ENCODE measurements at places on chromosomes 2 and 18.

DNA sequence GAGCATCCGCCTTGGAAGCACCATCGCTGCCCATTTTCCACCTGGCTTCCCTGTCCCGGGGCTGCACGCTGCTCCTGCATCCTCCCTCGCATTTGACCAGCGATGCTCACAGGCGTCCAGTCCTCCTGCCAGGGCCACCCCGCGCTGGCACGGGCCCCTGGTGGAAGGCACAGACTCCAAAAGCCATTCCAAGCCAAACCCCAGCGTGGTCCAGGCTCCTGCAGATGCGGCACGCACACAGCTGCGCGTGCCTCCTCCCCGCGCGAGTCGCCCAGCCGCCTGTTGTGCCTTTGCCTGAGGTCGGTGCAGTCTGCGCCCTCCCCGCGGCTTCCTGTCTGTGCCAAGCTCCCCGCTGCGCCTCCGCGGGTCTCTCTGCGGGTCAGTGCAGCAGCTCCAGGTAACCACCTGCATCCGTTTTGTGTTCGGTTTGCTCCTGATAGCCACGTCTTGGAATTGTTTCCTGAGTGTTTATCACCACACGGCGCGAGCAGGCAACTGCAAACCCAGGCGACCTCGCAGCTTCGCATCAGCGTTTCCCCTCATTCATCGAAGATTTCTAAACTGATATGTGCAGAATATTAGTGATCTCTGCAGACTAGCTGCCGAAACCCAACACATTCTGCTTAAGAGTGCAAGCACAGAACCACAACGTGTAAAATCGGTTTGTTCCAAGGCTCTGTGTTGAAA, 65.2 kb upstream of the SALL3 start:
- no peak for DNase-seq

DNA sequence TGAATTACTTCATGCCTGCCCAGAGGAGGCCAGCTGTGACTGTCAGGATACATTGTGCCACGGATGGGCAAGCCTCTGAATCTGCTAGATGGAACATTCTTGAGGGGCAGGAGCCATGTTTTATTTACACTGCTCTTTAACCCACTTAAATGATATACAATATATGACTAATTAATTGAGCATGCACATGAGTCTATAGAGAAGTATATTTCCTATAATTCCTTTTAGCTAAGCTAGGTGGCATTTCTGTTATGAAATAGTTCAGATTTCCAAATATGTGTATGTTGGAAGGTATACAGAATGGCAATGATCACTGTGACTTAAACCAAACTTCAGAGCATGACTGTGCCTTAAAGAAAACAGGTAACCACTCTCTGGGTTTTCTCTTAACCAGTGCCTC, 131.7 kb downstream of the RAB3GAP1 start:
- no peak for DNase-seq

DNA sequence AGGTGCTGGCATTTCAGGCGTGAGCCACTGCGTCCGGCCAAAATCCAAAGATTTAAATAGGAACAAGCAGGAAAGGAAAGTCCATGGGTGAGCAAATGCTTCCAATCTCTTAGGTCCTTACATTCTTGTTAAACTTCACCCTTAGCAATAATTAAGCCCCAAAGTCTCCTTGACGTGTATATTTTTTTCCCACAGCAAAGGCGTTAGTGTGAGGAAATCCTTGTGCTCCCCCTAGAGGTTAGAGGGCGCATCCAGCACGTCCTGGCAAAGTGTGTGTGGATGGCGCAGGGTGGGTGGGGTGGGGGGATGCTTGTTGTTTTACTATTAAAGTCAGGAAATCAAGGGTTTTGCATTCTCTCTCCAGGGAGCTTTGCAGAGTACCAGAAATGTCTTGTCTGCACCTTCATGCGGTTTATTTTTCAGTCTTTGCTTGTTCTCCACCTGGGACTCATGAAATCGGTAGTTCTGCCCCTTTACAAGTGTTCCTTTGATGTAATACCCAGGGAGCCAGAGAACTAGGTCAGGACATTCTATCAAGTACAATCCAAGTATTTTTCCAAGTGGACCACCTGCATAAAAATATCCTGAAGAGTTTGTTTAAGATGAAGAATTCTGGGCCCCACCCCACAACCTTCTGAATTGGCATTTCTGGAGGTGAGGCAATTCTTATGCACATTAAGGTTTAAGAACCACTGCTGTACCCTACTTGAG, 22.2 kb upstream of the ITSN2 start:
- peak; percentile 74 for DNase-seq

- DNase-seq = no peak
Measured at GRCh38 chr2:162072181-162072702, 1.8 kb downstream of the DPP4 start.

DNA sequence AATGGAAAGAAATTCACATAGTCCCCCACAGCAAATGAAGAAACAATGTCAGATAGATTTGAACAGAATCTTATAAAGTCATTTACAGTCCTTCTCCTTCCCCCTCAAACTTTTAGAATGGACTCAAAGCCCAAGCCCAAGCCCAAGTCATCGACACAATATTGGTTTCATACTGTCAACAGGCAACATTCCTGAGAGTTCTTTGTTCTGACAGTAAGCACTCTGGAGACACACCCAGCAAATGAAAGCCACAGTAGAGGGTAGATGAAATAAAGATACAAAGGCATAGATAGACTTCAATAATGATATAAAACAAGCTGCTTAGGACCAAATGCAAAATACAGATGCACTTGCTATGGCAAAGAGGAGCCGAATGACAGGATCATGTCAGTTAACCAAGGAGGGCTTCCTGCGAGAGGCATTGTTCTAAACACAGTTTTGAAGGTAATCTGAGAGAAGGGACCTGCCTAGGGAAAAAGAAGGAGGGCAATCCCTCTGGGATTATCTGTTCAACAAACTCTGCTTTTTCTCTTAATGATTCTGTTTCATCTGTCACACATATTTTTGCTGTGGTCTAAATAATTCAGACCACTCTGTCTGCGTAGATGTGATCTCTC, 97.1 kb upstream of the MAP4K3 start:
- DNase-seq = no peak

GRCh38 chr2:128198656-128199055, 107.7 kb downstream of the UGGT1 start:
- no peak for DNase-seq

DNA sequence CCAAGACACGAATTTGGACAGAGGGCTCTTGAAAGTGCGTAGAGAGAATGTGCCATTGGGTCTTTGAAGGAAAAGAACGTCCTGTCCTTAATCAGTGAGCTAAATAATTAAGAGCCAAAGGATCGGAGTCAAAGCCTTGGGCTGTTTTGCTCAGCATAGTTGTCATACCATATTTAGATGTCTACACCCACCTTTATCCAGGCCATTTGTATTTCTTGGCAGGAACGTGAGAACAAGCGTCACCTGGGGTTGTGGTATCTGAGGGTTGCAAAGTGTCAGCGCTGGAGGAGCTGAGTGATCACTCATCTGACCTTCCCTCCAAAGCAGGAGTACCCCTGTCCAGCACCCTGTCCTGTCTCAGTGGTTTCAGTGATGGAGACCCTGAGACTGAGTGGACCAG, 4.5 kb downstream of the LPIN1 start:
- DNase-seq = no peak

DNA sequence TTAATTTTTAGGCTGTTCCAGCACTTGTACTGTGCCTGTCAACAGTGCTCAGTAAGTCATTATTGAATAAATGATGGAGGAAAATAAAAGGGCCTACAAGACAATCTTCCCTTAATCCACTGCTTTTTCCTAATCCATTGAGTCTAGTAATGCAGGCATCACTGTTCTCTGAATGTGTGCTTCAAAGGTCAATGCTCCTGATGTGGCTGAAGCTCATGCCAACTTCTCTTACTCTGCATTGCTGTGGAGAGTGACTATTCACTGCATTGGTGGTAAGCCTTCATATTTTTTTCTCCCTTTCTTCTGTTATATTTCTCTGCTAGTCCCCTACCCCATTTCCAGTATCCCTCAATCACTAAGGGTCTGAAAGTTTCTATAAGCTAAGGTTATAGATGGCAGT, 31.9 kb upstream of the MYO1B start:
- DNase-seq = no peak

- DNase-seq = no peak
Measured at GRCh38 chr2:24657818-24658217, 135.4 kb downstream of the PTRHD1 start.

DNA sequence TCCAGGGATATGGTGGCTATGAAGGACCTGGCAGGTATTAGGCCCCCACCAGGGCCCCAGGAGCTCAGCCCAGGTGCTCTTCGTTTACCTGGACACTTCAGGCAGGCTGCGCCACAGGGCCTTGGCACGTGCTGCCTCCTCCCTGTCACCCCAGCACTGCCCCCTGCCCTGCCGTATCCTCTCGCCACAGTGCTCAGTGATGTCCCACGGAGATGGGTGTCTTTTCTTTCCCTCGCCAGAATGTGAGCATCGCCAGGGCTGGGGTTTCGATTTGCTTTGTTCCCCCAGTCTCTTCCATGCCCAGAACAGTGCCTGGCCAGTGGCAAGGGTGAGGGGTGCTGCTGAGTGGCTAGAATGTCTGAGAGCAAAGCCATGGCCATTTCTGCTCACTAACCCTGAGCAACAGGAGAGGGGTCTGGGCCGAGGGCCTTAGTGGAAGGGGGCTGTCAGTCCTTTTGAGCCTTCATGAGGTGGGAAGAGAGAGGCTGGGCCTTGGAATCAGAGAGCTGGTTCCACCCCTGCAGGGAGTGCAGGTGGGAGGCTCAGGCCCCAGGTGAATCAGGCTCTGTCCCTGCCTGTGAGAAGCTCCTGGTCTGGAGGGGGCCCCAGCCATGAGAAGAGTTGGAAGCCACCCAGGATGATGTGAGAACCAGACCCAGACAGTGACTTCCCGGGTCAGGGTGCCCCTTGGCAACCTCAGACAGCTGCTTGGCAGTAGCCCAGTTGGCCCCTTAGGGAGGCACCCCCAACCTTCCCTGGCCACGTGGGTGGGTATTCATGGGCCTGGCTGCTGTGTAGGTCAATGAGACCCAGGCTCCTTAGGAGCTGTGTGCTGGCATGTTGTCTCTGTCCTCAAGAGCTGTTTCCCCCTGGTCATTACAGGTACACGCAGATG, 129.9 kb upstream of the HS6ST1 start:
- DNase-seq = no peak

DNA sequence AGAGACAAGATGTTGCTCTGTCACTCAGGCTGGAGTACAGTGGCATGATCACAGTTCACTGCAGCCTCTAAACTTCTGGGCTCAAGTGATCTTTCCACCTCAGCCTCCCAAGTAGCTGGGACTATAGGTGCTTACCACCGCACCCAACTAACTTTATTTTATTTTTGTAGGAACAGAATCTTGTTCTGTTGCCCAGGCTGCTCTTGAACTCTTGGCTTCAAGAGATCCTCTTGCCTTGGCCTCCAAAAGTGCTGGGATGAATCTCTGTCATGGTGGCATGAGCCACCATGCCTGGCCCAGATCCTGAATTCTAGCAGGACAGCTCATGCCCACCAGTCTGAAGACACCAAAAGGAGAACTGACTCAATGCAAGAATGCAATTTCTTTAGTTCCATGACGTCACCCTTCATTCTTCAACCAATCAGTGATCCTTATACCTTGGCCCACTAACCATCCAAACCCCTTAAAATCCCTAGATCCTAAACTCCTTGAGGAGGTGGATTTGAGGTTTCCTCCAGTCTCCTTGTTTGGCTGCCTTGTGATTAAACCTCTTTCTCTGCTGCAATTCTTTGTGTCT, 25.6 kb upstream of the CXXC1 start:
- no peak for DNase-seq

DNA sequence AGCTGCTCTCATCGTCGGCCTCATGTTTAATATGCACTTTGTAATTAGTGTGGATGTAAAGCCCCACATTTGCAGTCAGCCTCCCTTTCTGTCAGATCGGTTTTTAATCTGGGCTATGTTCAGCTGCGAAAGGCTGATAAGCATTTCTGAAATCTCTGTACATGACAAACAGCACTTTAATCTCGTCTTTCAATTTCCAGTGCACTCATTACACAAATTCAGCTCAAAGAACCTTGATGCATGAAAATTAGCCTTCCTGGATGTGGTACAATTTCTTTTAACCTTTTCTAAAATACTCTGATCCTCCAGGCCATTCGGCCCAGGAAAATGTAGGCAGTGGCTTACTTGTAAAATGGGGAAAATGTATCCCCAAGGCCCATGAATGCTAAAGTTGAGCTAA, 265.1 kb downstream of the RND3 start:
- DNase-seq = no peak

DNA sequence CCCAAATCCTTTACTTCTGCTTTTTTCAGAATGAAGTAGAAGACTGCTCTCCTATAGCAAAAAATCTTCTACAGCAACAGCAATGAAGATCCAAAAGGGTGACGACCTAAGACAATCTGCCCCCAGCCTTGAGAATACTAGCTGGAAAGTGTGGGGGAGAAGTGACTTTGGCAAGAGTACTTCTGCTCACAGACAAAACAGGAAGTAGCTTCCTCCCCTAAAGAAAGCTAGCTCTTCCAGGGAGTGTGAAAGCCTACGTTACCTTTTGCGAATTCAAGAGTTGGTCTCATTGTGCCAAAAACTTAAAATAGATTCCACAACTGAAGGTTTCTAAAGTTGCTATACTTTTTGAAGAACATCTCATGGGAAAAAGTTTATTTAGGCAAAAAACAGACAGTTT, 1069.2 kb upstream of the CHAC2 start:
- peak; percentile 37 for DNase-seq

GRCh38 chr2:47230418-47230817, 75.3 kb upstream of the STPG4 start:
- no peak for DNase-seq

GRCh38 chr2:23208339-23208738, 176.6 kb upstream of the KLHL29 start:
- DNase-seq = no peak

DNA sequence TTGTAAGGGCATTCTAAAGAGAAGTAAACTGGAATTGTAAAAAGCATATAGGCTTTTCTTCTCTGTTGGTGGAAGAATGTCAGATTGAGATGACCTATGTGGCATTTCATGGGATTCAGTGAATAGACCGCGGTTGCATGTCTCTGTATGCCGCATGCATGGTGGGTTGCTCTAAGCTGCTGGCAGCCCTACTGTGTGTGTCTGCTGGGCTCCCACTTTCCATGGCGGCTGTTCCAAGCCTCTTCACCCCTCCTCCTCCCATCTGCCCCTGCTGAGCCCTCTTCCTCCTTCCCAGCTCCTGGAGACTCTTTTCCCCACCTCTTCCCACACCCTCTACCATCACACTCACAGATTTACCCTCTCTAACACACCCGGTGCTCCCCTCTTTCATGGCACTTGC, 12.6 kb downstream of the ATP6V1C2 start:
- DNase-seq = no peak

GRCh38 chr2:168528469-168528868, 72.4 kb downstream of the CERS6 start:
- DNase-seq = no peak

GRCh38 chr18:49795612-49796552, 17.5 kb downstream of the ACAA2 start:
- no peak for DNase-seq

DNA sequence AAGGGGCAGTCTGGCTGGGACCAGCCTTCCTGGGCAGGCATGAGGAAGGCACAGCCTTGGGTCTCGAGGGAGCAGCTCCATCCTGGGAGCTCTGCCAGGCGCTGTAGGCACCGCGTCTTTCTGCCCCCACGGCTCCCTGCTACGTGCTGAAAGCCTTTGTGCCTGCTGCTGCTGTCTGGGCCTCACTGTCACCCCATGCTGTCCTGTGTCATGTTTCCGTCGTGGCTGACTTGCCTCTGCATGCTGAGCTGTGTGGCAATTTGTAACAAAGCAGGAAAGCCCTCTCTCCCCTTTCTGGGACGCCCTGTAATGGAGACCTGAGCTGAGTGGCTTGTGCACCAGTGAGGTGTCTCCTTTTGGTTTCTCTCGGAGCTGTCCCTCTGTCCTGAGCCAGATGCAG, 152.5 kb downstream of the TSN start:
- DNase-seq = no peak

Measured in KBM-7 (cell line).